Adipocyte (in vitro differentiated cells): ENCODE measurements at places on chromosomes 7 and 10.

- DNase-seq, result no peak
Observed at GRCh38 chr10:80429521-80429973, 21.2 kb downstream of the PRXL2A start.

GRCh38 chr7:141568227-141568626, 17.0 kb downstream of the AGK start:
- no peak for DNase-seq

- peak; percentile 74 for DNase-seq
Observed at GRCh38 chr7:106862317-106863089, 2.6 kb upstream of the PIK3CG start.

DNA sequence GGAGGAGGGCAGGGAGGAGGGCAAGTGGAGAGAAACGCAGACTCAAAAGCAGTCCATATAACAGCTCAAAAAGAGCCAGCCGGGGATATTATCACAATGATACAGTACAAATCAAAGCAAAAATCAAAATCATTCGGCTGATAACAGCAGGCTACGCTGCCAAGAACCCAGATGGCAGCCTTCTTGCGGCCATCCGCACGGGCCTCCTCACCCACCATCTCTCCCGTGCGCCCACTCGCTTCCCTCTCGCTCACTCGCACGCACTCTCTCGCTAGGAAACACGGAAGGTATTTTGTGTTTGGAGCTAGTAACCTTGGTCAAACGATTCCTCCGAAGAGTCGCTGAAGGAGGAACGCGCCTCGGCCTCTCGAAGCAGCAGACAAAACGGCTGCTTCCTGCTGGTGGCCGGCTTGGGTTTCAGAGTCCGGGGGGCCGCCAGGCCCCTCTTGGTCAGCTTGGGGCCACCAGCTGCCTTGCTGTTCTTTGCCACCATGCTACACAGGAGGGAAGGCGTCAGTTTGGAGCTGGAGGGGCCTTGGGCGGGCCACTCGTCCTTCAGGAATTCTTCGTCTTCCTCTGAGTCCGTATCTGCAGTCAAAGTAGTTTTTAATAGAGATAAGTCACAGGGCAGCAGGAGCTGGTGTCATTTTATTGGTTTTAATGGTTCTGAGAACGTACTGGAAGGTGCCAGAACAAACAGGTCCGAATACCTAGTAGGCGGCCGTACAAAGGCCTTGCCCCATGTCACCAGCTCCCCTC, 68.9 kb downstream of the SLC29A4 start:
- DNase-seq, result no peak

- DNase-seq, result no peak
Observed at GRCh38 chr7:49669285-49669684, 104.2 kb upstream of the VWC2 start.

- no peak for DNase-seq
Observed at GRCh38 chr7:151129960-151130591, 37.4 kb downstream of the GBX1 start.

GRCh38 chr10:118571123-118571522, 24.3 kb downstream of the PRLHR start:
- DNase-seq, result peak; percentile 73

DNA sequence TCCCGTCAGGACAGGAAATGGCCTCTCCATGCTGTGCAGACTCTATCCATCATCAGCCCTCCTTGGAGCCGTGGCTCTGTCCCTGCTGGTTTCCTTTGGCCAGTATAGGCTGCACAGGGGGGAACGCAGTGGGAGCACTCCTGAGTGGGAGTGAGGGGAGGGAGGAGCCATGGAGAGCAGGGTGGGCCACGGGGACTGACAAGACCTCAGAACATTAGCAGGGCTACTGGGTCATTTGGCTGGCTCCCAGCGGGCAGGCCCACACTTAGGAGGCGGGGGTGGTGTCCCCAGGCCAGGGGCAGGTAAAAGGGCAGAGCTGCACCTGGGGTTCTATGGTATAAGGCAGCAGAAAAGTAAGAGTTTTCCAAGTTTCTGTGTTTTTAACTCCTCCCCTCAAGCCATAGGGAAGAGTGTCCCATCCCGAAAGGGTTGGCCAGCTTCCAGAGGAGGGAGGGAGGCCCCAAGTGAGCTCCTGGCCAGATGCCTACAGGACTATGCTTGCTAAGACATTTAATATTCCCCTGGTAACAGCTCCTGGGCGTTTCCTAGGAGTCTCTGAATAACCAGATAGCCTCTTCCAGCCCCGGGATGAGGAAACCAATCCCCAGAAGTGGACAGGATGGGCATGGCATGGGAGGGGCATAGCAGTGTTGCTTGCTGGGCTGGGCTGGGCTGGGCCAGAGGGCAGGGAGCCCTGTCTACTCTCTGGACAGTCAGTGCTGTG, 5.5 kb upstream of the OPN4 start:
- DNase-seq, result peak; percentile 91
